ENCODE measurements at places on chromosomes 7 and 10.

GRCh38 chr7:83821866-83822265, 172.9 kb upstream of the SEMA3E start:
- DNase-seq = no peak

GRCh38 chr10:93600446-93601145, 439 bp downstream of the RBP4 start:
- DNase-seq = no peak

GRCh38 chr10:110077436-110078130, 69.8 kb downstream of the ADD3 start:
- DNase-seq = no peak

DNA sequence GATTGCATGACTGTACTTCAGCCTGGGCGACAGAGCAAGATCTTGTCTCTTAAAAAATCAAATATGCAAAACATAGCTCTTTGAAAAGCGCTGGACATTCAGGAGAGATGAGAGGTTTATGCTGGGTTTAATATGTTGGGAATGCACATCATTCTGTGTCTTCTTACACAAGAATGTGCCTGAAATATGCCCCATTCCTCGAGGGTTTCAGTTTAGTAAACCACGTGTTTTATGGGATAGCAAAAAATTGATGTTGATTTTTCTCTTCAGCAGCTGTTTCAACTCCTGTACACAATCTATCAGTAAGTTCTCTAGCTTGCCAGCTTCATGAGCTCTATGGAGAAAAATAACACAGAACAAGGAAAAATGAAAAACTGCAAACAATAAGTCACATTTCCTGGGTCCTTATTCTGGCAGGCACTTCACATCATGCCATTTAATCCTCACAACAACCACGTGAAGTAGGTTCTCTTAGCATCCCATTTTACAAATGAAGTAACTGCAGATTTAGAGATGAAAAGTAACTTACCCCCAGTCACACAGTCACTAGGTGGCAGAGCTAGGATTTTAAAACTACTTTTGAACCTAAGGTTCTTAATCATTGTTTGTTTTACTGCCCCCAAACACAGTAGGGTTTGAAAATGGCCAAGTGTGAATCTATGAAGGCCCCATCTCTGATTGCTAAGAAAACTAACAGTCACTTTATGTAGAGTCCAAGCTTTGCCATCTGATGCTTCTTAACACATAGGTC, 423.6 kb downstream of the PHTF2 start:
- no peak for DNase-seq

GRCh38 chr7:74026903-74027682, 880 bp upstream of the ELN start:
- DNase-seq = peak; percentile 76

GRCh38 chr10:116182426-116182825, 90.6 kb downstream of the GFRA1 start:
- no peak for DNase-seq

DNA sequence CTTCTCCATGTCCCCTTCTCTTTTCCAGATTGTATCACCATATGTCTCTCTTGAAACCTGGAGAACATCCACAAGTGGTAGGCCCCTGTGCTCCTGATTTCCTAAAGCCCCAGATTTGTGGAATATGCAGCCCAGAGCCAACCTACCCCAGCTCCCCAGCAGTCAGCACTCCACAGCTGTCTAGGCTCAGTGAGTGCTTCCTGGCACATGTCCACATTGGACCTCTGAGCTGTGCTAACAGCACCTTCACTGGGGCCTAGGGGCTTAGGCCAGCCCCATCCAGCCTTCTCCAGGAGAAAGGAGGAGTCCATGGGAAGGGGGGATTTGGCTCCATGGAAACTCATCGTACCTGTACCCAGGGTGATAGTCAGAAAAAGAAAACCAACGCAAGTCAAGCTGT, 192.7 kb downstream of the FGFR2 start:
- DNase-seq = no peak

DNA sequence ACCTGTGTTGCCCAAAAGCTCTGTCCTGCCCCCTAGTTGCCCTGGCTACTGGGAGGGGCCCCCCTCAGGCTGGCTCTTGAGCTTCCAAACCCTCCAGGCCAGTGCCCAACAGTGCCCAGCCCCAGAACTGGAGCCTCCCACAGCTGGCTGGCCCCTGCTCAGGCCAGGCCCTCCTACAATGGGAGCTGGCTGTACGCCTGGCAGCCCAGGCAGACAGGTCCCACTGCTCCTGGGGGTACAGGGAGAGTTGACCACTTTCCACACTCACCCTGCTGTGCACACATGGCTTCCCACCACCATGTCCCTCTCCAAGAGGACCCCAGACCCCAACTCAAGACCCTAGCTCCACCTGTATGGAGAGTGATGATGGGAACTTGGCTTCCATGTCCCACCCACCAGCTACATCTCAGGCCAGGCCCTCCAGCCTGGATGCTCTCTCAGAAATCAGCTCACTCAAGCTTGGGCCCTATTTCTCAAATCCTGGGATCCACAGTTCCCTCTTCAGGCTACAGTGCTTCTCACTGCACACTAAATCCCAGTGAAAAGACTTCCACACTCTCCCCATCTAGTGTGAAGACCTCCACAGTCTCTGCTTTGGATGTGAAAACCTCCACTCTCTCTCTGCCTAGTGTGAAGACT, 92.6 kb downstream of the OAT start:
- no peak for DNase-seq

Data from activated naive CD4-positive, alpha-beta T cell treated with anti-CD3 and anti-CD28 coated beads for 36 hours (primary cell).